Activated CD8-positive, alpha-beta memory T cell treated with anti-CD3 and anti-CD28 coated beads, Interleukin-2, amount 50 U/mL, for 4 hours (primary cell): ENCODE measurements at places on chromosomes 1 and 21.

DNA sequence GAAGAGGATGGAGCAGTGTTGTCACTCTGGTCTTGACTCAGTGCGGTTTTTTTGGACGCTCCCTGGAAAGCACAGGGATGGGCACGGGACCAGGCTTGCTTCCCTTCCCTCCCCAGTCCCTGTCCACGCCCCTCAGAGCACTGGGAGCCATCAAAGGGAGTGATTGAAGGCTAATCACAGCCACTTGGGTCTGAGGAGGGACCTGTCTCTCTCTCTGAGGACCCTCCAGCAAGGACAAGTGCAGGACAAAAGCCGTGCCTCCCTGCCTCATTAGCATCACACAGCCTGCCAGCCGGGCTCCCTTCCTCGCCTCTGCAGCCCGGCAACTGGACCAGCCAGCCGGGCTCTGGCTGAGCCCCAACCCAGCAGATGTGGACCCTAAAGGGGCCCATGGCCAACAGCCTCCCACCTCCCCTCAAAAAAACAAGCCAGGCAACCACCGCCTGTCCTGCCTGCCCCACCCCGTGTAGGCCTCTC lies 18.6 kb upstream of the PDZK1IP1 start:
- no peak for DNase-seq

- DNase-seq: no peak
These were observed 180.5 kb downstream of the DYRK1A start for GRCh38 chr21:37546949-37547614.

- no peak for DNase-seq
These were observed 1.2 kb downstream of the PIK3C2B start for GRCh38 chr1:204493145-204493983.

DNA sequence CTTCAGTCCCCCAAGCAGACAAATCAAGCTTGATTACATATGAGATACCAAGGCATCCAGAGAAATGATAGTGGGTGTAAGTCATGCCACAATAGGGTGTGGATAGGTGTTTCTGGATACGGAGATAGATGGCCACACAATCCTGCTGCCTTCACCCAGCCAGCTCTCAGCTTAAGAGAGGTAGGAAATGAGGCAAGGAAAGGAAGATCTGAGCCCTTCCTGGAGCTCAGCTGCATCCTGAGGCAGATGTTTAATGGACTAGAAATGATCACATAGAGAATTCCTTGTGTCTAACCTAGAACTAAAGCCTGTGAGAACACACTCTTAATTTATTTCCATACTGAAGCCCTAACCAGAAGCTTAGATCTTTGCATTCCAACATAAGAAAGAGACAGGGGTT lies 210.3 kb downstream of the ST6GALNAC3 start:
- no peak for DNase-seq

DNA sequence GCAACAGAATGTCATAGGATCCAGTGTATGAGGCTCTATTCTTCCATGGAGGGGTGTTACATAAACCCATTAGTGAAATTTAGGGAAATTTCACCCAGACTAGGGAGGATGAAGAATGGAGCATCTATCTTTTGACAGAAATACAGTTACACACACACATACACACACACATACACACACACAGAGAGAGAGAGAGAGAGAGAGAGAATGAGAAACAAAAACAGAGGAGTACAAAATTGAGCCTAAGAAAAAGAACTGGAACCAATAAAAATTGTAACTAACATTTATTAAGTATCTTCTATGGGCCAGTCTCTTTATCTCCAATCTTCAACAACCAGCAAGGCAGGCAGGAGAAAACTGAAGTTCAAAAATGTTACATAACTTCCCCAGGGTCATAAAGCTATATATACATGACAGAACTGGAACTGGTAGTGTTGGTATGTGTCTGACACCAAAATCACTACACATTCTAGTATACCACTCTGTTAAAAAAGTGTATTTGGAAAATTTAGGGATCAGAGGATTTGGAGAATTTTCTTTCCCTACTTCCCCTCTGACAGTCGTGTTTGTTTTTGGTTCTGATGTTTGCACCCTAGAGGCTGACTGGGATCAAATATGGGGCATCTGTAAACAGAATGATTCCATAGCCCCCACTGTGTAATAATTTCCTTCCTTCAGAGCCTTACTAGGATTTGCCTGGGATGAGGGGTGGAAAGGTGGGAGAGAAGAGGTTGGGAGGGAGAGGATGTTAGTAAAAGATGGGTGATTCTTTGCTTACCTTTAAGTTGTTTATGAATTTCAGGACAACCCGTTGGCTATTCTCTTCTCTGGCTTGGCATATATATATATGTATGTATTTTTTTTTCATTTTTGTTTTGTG lies 1.0 kb upstream of the ZFYVE9 start:
- DNase-seq: no peak

- DNase-seq: no peak
These were observed 131.9 kb upstream of the ATP1B1 start for GRCh38 chr1:168974611-168975010.

- DNase-seq: no peak
These were observed 10.5 kb upstream of the RNPC3 start for GRCh38 chr1:103514920-103515503.

GRCh38 chr1:112866151-112866550 lies 89.8 kb downstream of the SLC16A1 start:
- DNase-seq: no peak

GRCh38 chr1:108877348-108878159 lies 769 bp downstream of the GPSM2 start:
- DNase-seq: no peak

DNA sequence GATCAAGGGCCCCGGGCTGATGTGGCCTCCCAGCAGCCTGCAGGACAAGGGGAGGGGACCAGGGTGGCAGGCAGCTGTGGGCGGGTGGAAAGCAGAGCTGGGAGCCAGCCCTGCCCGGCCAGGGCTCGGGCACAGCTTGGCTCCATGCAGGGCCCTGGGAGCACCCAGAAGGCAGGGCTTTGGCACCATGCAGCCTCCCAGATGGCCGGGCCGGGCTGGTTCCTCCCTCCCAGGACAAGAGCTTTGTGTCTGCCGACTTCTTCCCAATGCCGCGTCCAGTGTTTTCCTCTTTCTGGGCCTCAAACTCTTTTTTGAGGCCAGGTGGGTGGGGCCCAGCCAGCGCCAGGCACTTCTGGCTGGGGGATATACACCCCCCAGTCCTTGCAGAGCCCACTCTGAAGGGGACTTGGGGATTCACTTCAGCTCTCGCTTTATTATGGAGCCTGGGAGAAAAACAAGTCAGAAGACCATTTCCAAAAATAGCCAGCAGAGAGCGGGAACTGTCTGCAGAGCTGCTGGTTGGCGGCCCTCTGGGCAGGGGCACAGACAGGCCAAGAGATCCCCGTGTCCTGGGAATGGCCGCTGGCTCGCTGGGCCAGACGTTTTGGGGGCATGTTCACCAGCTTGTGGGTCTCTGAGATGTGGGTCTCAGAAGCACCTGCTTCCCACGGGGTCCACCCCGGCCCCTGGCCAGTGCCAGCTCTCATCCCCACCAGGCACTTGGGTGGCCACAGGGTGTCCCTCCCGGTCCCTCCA lies 103.8 kb upstream of the ARHGEF16 start:
- no peak for DNase-seq

- DNase-seq: no peak
These were observed 2.5 kb downstream of the FTCD start for GRCh38 chr21:46152927-46153246.

- DNase-seq: no peak
These were observed 55.8 kb downstream of the C1orf198 start for GRCh38 chr1:230812568-230812967.

DNA sequence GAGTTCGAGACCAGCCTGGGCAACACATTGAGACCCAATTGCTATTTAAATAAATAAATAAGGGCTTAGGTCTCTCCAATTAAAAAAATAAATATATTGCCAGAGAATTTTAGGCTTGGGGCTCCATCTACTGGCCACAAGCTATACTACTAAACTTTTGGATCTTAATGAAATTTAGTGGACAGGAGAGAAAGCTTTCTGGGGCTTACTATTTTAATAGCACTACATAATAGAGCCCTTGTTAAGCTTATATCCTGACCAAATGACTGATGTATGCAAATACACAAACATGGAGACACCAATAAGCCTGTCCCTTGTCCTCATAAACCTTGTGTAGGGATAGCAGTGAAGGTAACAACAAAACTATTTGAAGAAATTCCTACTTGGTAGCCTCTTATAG lies 18.4 kb downstream of the CCT3 start:
- no peak for DNase-seq

DNA sequence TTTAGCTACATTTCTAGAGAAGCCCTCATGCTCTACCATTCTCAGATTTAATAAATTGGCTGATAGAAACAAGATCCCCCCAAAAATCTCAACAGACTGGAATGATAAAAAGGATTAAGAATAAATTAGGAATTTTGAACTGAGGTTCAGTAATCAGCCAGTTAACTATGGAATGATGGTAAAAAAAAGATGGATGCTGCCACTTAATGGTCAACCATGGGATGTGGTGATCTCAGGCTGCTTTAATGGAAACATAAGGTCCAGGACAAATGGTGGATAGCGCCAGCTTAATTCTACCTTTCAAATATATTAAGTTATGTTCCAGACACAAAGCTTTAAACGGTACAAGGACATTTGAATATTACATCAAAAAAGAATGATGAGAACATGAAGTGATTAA lies 49.9 kb downstream of the CCN1 start:
- no peak for DNase-seq

- DNase-seq: no peak
These were observed 21.8 kb downstream of the RSPH1 start for GRCh38 chr21:42474043-42474831.

DNA sequence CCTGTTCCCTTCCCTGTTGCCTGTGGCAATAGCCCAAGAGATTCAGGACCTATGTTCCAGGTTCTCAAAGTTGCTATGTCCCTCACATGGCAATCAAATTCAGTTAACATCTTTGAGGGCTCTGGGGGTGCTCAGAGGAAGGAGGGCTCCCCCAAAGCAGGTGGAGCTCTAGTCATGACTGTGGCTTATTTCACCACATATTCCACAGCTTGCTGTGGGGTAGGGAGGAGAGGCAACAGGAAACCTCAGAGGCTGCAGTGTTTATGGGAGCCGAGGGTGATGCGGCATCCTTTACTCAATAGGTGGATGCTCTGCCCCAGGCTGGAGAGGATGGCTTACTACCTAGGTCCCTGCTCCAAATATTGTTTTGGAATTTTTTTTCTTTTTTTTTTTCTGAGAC lies 1.2 kb upstream of the MKNK1 start:
- peak; percentile 26 for DNase-seq

- DNase-seq: no peak
These were observed 55.6 kb downstream of the PTPRF start for GRCh38 chr1:43586136-43586731.

- DNase-seq: no peak
These were observed 80.0 kb upstream of the HP1BP3 start for GRCh38 chr1:20867062-20867461.

GRCh38 chr1:41466146-41466545 lies 18.3 kb downstream of the EDN2 start:
- no peak for DNase-seq

GRCh38 chr1:1240822-1241587 lies 5.5 kb downstream of the C1QTNF12 start:
- DNase-seq: no peak

GRCh38 chr1:66752000-66752592 lies at the start of gene DYNLT5:
DYNLT5 (plus strand) TSS chr1:66752459; CDS start chr1:66754659, 2,200 bp downstream.
- no peak for DNase-seq

DNA sequence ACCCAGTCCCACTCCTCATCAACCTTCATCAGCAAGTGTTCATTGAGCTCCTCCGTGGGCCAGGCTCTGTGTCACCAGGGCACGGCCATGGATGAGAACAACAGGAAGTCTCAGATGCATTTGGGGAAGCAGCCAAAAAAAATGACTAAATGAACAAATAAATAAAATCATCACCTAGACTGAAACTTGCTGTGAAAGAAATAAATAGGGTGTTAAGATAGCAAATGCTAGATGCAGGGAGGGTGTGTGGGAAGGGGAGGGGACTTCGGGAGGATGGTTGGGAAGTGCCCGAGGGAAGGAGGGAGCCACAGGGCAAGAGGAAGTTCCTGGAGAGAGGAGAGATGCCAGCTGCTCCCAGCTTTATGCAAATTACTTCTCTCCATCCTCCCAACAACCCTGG lies 696.7 kb downstream of the PTPRU start:
- DNase-seq: no peak

DNA sequence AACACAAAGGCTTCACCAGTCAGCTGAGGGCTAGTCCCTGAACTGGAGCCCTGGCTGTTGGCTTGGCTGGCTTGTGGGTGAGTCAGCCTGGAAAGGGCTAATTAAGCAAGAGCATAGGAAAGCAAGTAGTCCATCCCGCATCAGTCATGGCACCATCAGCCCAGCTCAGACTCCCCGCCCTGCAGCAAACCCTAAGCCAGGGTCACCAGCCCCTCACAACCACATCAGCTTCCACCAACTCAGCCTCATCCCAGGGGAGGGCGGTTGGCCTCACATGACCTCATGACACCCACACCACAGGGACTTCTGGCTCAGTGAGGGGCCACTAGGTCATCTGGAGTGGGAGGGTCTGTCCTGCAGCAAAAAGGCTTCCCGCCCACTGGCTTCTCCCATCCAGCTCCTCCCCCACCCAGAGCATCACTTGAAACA lies 7.0 kb upstream of the SPATC1L start:
- no peak for DNase-seq

- DNase-seq: no peak
These were observed 57.5 kb downstream of the HSD3B1 start for GRCh38 chr1:119564548-119564947.

DNA sequence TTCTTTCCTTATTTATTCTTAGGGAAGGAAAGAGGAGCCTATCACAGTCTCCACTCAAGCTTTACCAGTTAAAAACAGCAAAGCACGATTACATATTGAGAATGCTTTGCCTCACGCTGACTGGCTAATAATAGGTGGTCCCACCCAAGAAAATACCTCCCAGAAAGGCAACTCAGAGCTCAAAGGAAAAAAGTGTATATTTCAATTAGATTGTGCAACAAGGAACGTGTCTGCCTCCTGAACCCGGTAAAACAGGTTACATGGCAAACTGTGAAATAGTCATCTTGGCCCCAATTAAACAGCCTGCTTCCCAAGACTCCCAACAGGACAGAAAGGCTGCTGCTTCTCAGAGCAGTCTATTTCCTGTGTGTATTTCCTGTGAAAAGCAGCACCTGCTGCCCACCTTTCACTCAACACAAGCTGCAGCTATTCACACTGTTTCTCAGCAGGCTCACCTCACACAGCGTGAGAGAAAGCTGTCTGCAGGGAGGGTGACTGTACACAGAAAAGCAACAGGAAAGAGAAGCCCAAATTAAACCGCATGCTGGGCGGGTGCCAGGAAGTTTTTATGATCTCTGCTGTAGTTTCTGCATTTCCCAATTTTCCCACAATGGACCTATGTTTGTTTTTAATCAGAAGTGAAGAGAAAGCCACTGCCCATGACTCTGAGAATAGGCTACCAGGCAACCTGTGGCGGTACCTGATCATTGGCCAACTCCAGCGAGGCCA lies 44.0 kb downstream of the URB1 start:
- DNase-seq: no peak

- DNase-seq: no peak
These were observed 3.6 kb upstream of the RSPH1 start for GRCh38 chr21:42499444-42500112.

GRCh38 chr1:9852410-9853248 lies 28.9 kb upstream of the CLSTN1 start:
- no peak for DNase-seq

GRCh38 chr1:14180738-14181137 lies 417.7 kb upstream of the KAZN start:
- no peak for DNase-seq
